ENCODE measurements at places on chromosomes 16 and 17.

DNA sequence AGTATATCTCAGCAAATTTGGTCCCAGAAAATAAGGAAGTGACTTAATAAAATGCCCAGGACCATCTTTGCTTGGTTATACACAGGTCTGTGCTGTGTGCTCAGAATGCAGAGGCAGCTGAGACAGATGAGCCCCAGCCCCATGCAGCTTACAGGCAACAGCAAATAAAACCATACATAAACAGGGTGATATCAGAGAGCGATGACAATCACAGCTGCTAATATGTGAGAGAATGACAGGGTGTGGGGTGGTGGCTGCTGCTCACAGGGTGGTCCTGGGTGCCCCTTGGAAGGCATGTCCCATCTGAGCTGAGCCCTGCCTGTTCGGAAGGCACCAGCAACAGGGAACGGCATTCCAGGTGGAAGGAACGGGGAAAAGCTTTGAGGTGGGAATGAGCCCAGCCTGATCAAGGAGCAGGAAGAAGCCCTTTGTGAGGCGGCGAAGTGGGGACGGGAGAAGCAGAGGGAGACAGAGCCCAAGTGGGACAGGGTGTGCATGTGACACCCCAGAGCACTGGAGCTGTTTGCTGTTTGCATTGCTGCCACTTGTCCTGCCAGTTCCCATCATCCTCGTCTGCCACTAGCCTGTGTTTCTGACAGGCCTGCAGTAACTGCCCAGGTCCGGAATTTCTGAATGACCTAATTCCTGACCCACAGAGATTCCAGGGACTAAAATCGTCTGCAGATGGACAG, 150.5 kb downstream of the KATNIP start:
- DNase-seq = no peak

DNA sequence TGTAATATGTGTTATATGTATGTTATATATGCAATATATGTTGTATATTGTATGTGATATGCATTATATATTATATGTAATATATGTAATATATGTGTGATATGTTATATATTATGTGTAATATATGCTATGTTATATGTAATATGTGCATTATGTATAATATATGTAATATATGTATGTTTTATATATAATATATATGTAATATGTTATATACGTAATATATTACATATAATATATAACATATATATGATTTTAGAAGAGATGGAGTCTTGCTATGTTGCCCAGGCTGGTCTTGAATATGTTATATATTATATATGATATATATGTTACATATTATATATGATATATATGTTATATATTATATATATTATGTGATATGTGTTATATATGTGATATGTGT, 65.5 kb upstream of the DNAH17 start:
- DNase-seq = no peak

DNA sequence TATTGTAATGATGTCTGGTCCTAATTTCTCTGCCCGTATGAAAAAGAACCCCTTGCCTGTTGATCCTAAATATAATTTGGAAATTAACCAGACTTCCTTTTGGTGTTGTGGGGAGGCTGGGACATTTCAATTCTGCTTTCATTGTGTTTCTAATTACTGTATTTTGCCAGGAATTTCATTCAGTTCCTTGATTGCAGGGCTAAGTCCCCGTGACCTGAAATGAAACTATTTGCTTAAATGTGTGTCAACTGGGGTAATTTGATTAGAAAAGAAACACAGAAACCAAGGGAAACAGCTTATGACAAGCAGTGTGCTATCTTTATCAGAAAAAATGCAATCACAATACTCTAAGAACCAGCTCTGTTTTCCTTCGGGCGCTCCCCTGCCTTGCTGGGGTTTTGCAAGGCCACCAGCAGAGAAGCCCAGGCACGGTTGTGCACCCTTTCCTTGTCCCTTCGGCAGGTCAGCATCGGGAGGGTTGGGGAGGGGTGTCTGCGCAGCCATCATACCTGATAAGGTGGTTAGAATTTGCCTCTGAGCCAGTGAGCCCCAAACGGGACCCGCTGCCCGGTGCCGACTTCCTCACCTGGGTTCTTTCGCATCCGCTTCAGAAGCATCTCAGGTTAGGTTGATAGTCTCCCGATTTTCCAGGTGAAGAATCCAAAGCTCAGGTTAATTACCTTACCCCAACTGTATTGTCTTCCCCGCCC, 19.4 kb downstream of the KLHL36 start:
- no peak for DNase-seq

DNA sequence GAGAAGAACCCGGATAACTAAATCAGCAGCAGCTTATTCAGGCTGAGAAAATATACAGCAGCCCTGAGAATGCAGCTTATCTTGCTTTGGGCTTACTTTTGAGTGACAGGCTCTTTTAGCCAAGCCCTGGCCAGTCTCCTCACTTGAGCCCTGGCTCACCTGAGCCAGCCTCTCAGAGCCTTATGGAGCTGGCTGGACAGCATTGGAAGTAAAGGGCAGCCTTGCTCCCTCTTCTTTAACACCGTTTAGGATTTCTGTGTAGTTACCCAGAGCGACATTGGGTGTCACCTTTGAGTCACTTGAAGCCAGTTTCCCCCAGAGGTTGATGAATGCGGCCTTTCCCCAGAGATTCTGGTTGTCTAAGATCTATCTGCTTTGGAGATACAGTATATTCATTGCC, 7.7 kb upstream of the NPIPB2 start:
- DNase-seq = peak; percentile 28

GRCh38 chr16:54094641-54095040, 191.9 kb downstream of the IRX3 start:
- DNase-seq = no peak

GRCh38 chr17:62627219-62627903, at the start of gene MRC2:
Gene MRC2, plus strand, starts transcription at chr17:62627670. Its CDS starts 133 bp downstream, at chr17:62627803.
- peak; percentile 31 for DNase-seq

GRCh38 chr17:78238823-78239488, 7.5 kb downstream of the TMEM235 start:
- DNase-seq = no peak
